Tibial nerve (tissue), 4 donors: ENCODE measurements at places on chromosomes 5 and 9. TPM values are rescaled to one million over a fixed set of nuclear protein-coding genes. Genes with fewer than 3 reads are reported as not detected.

DNA sequence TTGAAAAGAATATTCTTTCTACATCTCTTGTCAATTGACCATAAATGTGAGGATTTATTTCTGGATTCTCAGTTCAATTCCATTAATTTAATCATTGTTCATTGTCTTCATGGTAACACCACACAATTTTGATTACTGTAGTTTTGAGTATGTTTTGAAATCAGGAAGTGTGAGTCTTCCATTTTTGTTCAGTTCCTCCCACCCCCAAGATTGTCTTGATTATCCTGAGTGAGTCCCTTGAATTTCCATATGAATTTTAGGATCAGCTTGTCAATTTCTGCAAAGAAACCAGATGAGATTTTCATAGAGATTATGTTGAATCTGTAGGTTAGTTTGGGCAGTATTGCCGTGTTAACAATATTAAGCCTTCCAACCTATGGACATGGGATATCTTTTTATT, 9.5 kb downstream of the CYFIP2 start:
- H3K27me3 ChIP-seq = no peaks in the 10 kb centered on the region
- no peak for DNase-seq
- H3K4me1 ChIP-seq = no peaks in the 10 kb centered on the region
- H3K4me3 ChIP-seq = no peak overlapping the region
- H3K36me3 ChIP-seq = no peaks in the 10 kb centered on the region

DNA sequence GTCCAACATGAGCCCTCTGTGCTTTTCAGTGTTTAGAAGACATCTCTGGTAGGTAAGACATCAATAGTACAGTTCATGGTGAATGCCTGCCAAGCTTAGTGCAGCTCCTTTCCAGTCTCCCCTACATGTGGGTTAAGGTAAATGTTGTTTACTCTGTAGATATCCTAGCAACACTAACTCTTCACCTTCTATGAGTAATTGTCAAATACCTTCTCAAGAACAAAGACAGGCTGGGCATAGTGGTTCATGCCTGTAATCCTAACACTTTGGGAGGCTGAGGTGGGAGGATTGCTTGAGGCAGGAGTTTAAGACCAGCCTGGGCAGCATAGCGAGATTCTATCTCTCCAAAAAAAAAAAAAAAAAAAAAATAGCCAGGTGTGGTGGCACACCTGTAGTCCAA, 18.7 kb upstream of the RASGRF2 start:
- no peaks in the 10 kb centered on the region for H3K27me3 ChIP-seq
- H3K4me3 ChIP-seq = no peak overlapping the region
- no peak for DNase-seq
- H3K27ac ChIP-seq = no peak overlapping the region
- no peaks in the 10 kb centered on the region for H3K36me3 ChIP-seq
- H3K4me1 ChIP-seq = no peaks in the 10 kb centered on the region

DNA sequence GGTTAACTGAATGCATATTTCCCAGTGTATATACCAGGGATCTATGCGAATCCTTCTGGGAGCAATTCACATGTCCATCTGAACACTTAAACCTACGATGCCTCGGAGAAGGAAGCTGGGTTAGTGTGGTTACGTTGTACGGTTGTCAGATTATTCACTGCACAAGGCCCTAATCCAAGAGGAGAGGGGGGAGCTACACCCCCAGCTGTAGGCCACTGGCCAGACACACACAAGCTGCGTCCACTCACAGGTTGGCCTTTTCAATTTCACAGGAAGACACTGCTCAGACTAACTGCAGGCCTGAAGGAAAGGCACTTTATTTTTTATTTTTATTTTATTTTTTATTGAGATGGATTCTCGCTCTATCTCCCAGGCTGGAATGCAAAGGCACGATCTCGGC, 184.5 kb upstream of the GNA14 start:
- H3K27me3 ChIP-seq = no peaks in the 10 kb centered on the region
- no peaks in the 10 kb centered on the region for H3K36me3 ChIP-seq
- DNase-seq = no peak
- no peaks in the 10 kb centered on the region for H3K4me1 ChIP-seq
- H3K27ac ChIP-seq = no peak overlapping the region
- no peak overlapping the region for H3K4me3 ChIP-seq

- H3K4me3 ChIP-seq = peak overlapping the region; percentile 91
- H3K36me3 ChIP-seq = no peaks in the 10 kb centered on the region
- peak; percentile 23 for DNase-seq
- peaks cover 27% of the 10 kb centered on the region for H3K4me1 ChIP-seq
- no peak overlapping the region for H3K27ac ChIP-seq
Observed at GRCh38 chr5:14581891-14582796, 552 bp downstream of the OTULINL start.

- no peaks in the 10 kb centered on the region for H3K27me3 ChIP-seq
- no peak for DNase-seq
- no peak overlapping the region for H3K27ac ChIP-seq
- H3K4me1 ChIP-seq = no peaks in the 10 kb centered on the region
Observed at GRCh38 chr5:122701640-122702523, 73.0 kb upstream of the SNX2 start.

GRCh38 chr5:119031011-119031886, 39.6 kb upstream of the DMXL1 start:
- no peak for DNase-seq
- no peaks in the 10 kb centered on the region for H3K4me1 ChIP-seq
- no peaks in the 10 kb centered on the region for H3K27me3 ChIP-seq
- H3K4me3 ChIP-seq = no peak overlapping the region
- peaks cover 6% of the 10 kb centered on the region for H3K36me3 ChIP-seq

DNA sequence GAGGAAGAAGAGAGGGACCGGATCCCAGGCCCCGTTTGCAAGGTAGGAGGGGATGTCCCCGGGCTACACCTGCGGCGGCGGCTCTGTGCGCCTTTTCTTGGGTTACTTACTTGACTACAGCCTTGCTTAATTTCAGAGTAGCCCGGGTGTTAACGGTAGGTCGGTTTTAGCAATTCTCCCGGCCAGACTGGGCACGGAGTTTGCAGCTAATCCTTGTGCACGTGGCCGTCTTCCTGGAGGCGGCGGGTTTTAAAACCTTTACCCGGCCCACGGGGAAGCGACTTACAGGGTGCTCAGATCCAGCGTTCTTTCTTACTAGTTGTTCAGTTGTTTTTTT, 313 bp downstream of the BRIX1 start:
- no peaks in the 10 kb centered on the region for H3K36me3 ChIP-seq
- peak overlapping the region; percentile 92 for H3K27ac ChIP-seq
- peak overlapping the region; percentile 89 for H3K4me3 ChIP-seq
- no peak for DNase-seq

GRCh38 chr9:109966643-109967368, 186.8 kb downstream of the PALM2AKAP2 start:
- DNase-seq = no peak
- H3K4me1 ChIP-seq = peaks cover 24% of the 10 kb centered on the region
- H3K4me3 ChIP-seq = no peak overlapping the region
- no peaks in the 10 kb centered on the region for H3K36me3 ChIP-seq
- no peak overlapping the region for H3K27ac ChIP-seq
- H3K27me3 ChIP-seq = no peaks in the 10 kb centered on the region

- peaks cover 9% of the 10 kb centered on the region for H3K4me1 ChIP-seq
- H3K27ac ChIP-seq = no peak overlapping the region
- H3K4me3 ChIP-seq = no peak overlapping the region
- H3K36me3 ChIP-seq = no peaks in the 10 kb centered on the region
Observed at GRCh38 chr5:158807-159447, 32.4 kb upstream of the LRRC14B start.

DNA sequence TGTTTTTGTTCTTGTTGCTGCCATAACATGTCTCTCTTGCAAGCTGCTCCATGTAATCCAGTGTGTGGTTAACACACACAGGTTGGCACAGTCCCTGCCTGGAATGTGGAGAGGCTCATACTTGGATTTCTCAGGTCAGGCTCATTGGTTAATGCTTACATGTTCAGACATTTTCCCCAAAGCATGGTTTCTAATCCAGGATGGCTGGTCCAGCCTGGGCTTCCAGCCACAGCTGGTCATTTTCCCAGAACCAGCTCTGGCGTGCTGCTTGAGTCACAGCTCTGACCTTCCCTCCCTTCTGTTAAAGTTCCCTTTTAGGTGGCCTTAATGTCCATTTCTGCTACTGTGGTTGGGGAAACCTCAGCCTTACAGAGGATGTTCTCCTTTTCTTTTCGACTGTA, 294.3 kb downstream of the TAF11L14 start:
- H3K4me3 ChIP-seq = no peak overlapping the region
- DNase-seq = peak; percentile 16
- no peak overlapping the region for H3K27ac ChIP-seq
- H3K36me3 ChIP-seq = no peaks in the 10 kb centered on the region
- no peaks in the 10 kb centered on the region for H3K4me1 ChIP-seq
- H3K27me3 ChIP-seq = no peaks in the 10 kb centered on the region

- no peak overlapping the region for H3K4me3 ChIP-seq
- no peak for DNase-seq
- H3K27me3 ChIP-seq = no peaks in the 10 kb centered on the region
- no peaks in the 10 kb centered on the region for H3K4me1 ChIP-seq
- no peak overlapping the region for H3K27ac ChIP-seq
Observed at GRCh38 chr5:6767481-6768063, 54.3 kb downstream of the TENT4A start.

DNA sequence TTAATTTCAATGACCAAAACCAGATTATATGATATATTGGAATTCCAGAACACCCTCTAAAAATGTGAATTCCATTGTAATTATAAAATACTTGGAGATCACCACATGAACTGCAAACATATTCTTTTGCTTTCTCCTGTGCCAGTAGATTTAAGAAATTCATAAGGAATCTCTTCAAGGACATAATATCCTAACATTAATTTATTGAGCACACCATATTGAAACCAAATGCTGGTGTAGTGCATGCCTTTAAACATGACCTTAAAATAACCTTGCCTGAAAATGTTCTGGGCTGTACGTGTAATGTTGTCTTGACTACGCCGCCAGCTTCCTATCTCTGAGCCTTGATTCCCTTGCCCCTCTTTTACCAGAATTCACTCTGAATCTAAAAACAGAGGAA, 205.0 kb upstream of the ACTBL2 start:
- no peaks in the 10 kb centered on the region for H3K27me3 ChIP-seq
- no peak overlapping the region for H3K27ac ChIP-seq
- no peak for DNase-seq
- H3K36me3 ChIP-seq = no peaks in the 10 kb centered on the region

DNA sequence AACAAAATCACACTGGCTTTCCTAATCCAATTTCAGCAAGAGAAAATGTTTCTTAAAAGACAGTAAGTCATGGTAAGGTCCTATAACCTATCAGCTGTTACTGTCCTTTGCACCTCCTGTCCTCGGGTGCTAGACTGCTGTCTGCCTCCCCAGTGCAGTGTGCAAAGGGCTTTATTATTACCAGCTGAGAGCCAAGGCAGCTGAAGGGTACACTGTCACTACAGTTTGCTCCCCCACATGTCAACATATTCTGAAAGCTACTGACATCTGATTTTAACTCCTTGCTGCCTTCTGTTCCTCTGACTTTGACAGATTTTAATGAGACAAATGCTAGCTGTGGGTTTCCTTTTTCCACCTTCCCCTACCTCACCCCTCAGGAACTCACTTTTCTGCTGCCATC, 389.4 kb upstream of the SLC24A2 start:
- H3K27ac ChIP-seq = no peak overlapping the region
- no peaks in the 10 kb centered on the region for H3K27me3 ChIP-seq
- H3K4me1 ChIP-seq = no peaks in the 10 kb centered on the region
- no peaks in the 10 kb centered on the region for H3K36me3 ChIP-seq
- no peak for DNase-seq

DNA sequence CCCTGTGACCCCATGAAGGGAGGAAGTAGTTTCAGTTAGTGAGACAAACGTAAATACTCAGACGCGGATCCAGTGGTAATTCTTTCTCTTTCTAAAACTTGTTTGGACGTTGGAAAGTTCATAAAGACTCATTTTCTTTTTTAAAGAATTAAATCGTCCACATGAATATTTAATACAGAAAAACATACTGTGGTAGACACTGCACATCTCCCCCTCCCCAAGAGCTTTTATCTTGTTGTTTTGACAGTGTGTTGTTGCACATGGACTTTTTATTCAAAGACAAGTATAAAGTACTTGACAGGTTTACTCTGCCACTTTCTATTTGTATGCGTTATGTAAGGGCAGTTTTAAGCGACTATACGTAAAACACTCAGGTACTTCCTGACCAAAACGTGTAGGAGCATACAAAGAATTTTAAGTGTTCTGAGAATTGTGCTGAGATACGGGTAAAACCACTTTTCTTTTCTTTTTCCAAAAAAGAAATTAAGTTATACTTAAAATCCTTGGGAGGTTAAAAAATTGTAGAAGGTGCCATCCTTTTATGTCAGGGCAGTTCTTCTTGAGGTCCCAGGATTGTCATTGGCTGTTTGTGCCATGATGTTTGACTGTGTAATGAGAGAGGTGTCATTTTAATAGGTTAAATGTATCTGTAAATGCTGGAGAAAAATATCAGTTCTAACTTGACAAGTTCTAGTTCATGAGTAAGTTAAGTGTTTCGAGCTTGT, 1.3 kb downstream of the NIPBL start:
- H3K4me1 ChIP-seq = no peaks in the 10 kb centered on the region
- H3K36me3 ChIP-seq = no peaks in the 10 kb centered on the region
- peak overlapping the region; percentile 87 for H3K4me3 ChIP-seq
- H3K27me3 ChIP-seq = no peaks in the 10 kb centered on the region

- DNase-seq = no peak
- H3K36me3 ChIP-seq = no peaks in the 10 kb centered on the region
- H3K27me3 ChIP-seq = no peaks in the 10 kb centered on the region
- no peaks in the 10 kb centered on the region for H3K4me1 ChIP-seq
Observed at GRCh38 chr5:95619514-95620029, 315 bp upstream of the GPR150 start.

DNA sequence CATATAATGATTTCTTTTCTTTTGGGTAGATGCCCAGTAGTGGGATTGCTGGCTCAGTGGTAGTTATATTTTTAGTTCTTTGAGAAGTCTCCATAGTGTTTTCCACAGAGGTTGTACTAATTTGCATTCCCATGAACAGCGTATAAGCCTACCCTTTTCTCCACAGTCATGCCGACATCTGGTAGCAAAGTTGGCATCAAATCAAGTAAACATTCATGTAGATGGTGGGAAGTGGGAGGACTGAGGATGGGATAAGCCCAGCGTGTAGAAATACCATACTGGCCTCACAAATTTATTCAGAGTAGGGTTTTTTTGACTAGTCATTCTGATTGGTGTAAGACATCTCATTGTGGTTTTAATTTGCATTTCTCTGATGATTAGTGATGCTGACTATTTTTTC, 115.4 kb downstream of the EGFLAM start:
- no peak overlapping the region for H3K27ac ChIP-seq
- H3K27me3 ChIP-seq = no peaks in the 10 kb centered on the region
- DNase-seq = no peak
- no peak overlapping the region for H3K4me3 ChIP-seq
- H3K4me1 ChIP-seq = no peaks in the 10 kb centered on the region

Gene SLC4A9
- not detected for total RNA-seq

Gene CDH12
- 0.30 TPM for total RNA-seq

Gene MAPK9
- total RNA-seq = 21.2 TPM

Gene EGFL7
- 229 TPM for total RNA-seq

Gene ELOVL7
- 13.3 TPM for total RNA-seq

Gene OR13D1
- not detected for total RNA-seq

Gene LCN1
- total RNA-seq = not detected

Gene LCN9
- total RNA-seq = not detected

Gene PCSK1
- 0.98 TPM for total RNA-seq

Gene PDZD2
- total RNA-seq = 102 TPM
